ENCODE measurements at places on chromosomes 1 and 21.

GRCh38 chr1:170221031-170221430 lies 75.3 kb downstream of the NTMT2 start:
- no peak for DNase-seq

GRCh38 chr1:222583079-222583478 lies 6.7 kb downstream of the TAF1A start:
- DNase-seq = no peak

GRCh38 chr1:169802888-169803287 lies 8.2 kb upstream of the METTL18 start:
- peak; percentile 46 for DNase-seq

GRCh38 chr1:114833421-114833820 lies 21.2 kb upstream of the SYCP1 start:
- no peak for DNase-seq

GRCh38 chr1:167066333-167067122 lies 23.6 kb downstream of the GPA33 start:
- peak; percentile 63 for DNase-seq

GRCh38 chr1:27787895-27788294 lies 14.9 kb downstream of the STX12 start:
- no peak for DNase-seq

DNA sequence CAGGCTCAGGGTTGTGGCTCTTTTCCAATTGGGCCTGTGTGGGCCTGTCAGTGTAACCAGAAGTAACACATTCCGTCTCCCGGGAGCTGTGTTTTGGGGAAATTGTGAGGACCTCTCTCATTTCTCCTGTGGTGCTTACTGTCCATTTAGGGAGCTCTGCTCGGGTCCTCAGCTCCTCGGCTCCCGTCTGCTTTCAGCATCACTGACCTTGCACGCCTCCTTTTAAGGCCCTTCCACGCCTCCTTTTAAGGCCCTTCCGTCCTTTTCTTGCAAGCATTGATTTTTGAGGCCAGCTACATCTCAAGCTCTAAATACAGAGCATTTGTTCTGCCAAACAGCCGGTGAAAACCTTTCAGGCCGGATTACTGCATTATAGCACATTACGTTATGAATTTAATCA lies 9.7 kb downstream of the CA6 start:
- no peak for DNase-seq

DNA sequence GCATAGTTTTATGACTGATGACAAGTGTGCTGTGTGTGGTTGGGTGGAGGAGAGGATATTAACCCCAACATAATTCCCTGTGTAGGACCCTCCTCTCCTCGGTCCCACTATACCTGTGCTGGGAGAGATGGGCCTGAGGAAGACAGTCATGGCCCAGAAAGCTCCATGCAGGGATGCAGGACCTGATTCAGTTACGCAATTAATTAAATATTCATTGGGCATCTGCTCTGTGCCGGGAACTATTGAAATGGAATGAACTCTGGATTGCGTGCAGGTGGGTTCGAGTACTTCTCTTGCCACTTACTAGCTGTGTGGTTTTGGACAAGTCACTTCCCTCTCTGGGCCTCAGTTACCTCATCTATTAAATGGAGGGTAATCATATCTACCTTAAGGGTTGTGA lies 74.6 kb downstream of the CD247 start:
- DNase-seq = no peak

- no peak for DNase-seq
Measured at GRCh38 chr1:231926933-231927332, 300.3 kb downstream of the DISC1 start.

GRCh38 chr1:153349363-153350320 lies 1.0 kb upstream of the PGLYRP4 start:
- no peak for DNase-seq

- no peak for DNase-seq
Measured at GRCh38 chr1:17011092-17011438, 663 bp downstream of the ATP13A2 start.

DNA sequence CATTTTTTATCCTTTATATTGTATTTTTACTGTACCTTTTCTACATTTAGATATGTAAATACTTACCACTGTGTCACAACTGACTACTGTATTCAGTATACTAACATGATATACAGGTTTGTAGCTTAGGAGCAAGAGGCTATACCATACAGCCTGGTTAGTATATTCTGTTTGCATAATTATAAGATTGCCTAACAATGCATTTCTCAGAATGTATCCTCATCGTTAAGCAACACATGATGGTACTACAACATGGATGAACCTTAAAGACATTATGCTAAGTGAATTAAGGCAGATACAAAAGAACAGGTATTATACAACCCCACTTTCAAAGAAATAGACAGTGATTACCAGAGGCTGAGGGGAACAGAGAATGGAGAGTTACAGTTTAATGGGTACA lies 62.7 kb downstream of the RUSC1 start:
- no peak for DNase-seq

DNA sequence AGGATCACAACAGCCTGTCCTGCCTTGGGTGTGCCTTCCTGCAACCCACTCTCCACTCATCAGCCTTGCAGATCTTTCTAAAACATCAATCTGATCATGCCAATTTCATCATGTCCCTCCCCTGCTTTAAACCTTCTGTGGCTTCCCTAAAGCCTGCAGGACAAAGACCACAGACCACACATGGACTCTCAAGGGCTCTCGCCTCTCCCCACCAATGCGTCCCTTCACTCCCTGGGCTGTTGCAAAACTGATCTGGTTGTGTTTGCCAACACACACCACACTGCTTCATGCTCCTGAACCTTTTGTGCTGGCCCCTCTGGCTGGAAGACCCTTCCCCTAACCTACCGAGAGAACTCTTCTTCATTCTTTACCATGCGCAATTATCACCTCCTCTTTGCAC lies 72.4 kb downstream of the ITPKB start:
- DNase-seq = no peak
